ENCODE measurements at places on chromosomes 2 and 18. TPM values are rescaled to one million over a fixed set of nuclear protein-coding genes. Genes with fewer than 3 reads are reported as not detected.

The MPHOSPH10 gene
- total RNA-seq: 31.4 TPM

The GPD2 gene
- 20.2 TPM for total RNA-seq

The CFAP210 gene
- 8.4 TPM for total RNA-seq

The ACMSD gene
- total RNA-seq: not detected

The SNORC gene
- 0.98 TPM for total RNA-seq

The TEX261 gene
- 30.3 TPM for total RNA-seq

The CD8B2 gene
- 1.0 TPM for total RNA-seq

The DYNAP gene
- not detected for total RNA-seq

The ALLC gene
- total RNA-seq: not detected

The UGT1A4 gene
- total RNA-seq: not detected

The CDK5R2 gene
- total RNA-seq: not detected

The POTEC gene
- not detected for total RNA-seq

GRCh38 chr2:32963941-32964340 is 17.2 kb downstream of the LTBP1 start:
- H3K36me3 ChIP-seq: no peaks in the 10 kb centered on the region
- no peak for DNase-seq
- no peak overlapping the region for H3K4me3 ChIP-seq
- no peaks in the 10 kb centered on the region for H3K4me1 ChIP-seq

- H3K36me3 ChIP-seq: no peaks in the 10 kb centered on the region
- peaks cover 3% of the 10 kb centered on the region for H3K27me3 ChIP-seq
- H3K27ac ChIP-seq: no peak overlapping the region
- no peak overlapping the region for H3K4me3 ChIP-seq
These were observed 154.1 kb upstream of the RBBP8 start for GRCh38 chr18:22778996-22779395.

GRCh38 chr2:60839126-60839813 is 42.1 kb upstream of the REL start:
- no peaks in the 10 kb centered on the region for H3K27me3 ChIP-seq
- peaks cover 21% of the 10 kb centered on the region for H3K4me1 ChIP-seq
- H3K36me3 ChIP-seq: no peaks in the 10 kb centered on the region
- DNase-seq: no peak
- no peak overlapping the region for H3K4me3 ChIP-seq

DNA sequence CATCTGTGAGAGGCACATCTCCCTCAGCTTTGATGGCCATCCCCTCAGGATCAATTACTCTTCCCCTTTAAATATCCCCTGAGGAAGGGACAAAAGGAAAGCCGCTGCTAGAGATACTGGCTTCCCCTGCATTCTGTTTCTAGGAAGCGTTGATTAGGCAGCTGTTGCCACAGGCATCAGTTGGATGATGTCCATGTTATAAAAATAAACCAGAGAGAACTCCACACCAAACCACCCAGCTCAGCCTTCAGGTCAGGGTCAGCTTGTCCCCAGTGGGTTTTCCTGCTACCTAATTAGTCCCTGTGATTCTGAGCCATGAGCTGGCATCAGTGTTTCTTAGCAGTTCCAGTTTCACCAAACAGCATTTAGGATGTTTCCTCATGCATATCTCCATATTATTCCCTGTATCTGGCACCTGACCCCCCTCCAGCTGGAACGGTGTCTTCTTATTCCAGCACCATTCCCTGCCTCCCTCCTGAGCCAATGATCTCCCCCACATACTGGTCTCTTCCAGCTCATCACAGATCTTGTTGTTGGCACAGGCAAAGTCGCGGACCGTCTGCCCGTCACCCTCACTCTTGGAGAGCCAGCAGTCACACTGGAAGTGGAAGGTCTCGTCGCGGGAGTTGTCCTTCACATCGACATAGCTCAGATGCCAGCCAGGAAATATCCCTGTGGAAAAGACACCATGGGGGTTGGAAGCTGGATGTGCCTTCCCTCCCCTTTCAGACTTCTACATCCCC is 168.4 kb downstream of the LOXHD1 start:
- H3K27ac ChIP-seq: no peak overlapping the region
- no peak overlapping the region for H3K4me3 ChIP-seq
- no peaks in the 10 kb centered on the region for H3K4me1 ChIP-seq
- no peak for DNase-seq

GRCh38 chr2:73281244-73281643 is 3.0 kb downstream of the FBXO41 start:
- H3K4me1 ChIP-seq: peaks cover 22% of the 10 kb centered on the region
- H3K27me3 ChIP-seq: no peaks in the 10 kb centered on the region
- H3K36me3 ChIP-seq: no peaks in the 10 kb centered on the region

GRCh38 chr2:8565399-8566154 is 116.3 kb upstream of the ID2 start:
- peaks cover 5% of the 10 kb centered on the region for H3K4me1 ChIP-seq
- no peak overlapping the region for H3K4me3 ChIP-seq
- no peak overlapping the region for H3K27ac ChIP-seq
- no peaks in the 10 kb centered on the region for H3K27me3 ChIP-seq

DNA sequence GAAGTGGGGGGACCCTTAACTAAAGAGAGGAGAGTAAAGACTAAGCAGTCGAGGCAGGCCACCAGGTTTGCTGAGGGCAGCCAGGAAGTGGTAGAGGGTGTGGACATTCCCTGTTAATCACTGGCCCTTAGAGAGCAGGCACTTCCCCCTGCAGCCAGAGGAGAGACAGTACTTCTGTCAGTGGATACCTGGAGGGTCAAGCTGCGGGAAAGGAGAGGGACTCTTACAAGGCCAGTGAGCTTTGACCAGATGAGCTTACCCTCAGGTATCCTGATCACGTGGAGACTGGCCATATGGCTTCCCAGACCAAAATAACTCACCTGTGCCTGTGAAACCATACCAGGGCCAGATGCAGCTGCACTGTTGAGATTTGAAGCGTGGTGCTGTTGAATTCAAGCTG is 28.6 kb downstream of the ITGA6 start:
- H3K4me1 ChIP-seq: peaks cover 13% of the 10 kb centered on the region
- H3K4me3 ChIP-seq: no peak overlapping the region
- no peaks in the 10 kb centered on the region for H3K27me3 ChIP-seq
- H3K36me3 ChIP-seq: no peaks in the 10 kb centered on the region
- DNase-seq: no peak

- no peaks in the 10 kb centered on the region for H3K4me1 ChIP-seq
- no peaks in the 10 kb centered on the region for H3K36me3 ChIP-seq
- H3K4me3 ChIP-seq: no peak overlapping the region
- H3K27ac ChIP-seq: no peak overlapping the region
- no peak for DNase-seq
- H3K27me3 ChIP-seq: no peaks in the 10 kb centered on the region
These were observed 417.1 kb downstream of the SOCS6 start for GRCh38 chr18:70705831-70706416.

GRCh38 chr2:190668892-190669291 is 20.0 kb downstream of the NAB1 start:
- H3K27me3 ChIP-seq: no peaks in the 10 kb centered on the region
- H3K27ac ChIP-seq: no peak overlapping the region
- no peak for DNase-seq
- H3K36me3 ChIP-seq: peaks cover 17% of the 10 kb centered on the region
- no peak overlapping the region for H3K4me3 ChIP-seq

DNA sequence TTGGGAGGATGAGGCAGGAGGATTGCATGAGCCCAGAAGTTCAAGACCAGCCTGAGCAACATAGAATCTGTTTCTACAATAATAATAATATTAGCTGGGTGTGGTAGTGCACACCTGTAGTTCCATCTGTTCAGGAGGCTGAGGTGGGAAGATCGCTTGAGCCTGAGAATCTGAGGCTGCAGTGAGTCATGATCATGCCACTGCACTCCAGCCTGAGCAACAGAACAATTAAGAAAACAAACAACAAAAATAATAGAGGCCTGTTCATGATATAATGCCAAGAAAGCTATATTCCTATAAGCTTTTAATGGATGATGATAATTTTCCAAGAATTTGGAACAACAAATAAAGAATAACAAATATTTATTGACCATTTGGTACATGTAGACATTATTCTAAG is 6.9 kb upstream of the CCBE1 start:
- H3K4me3 ChIP-seq: no peak overlapping the region
- H3K27ac ChIP-seq: no peak overlapping the region
- H3K36me3 ChIP-seq: no peaks in the 10 kb centered on the region

- no peaks in the 10 kb centered on the region for H3K4me1 ChIP-seq
- no peak overlapping the region for H3K27ac ChIP-seq
- H3K27me3 ChIP-seq: no peaks in the 10 kb centered on the region
- no peaks in the 10 kb centered on the region for H3K36me3 ChIP-seq
- H3K4me3 ChIP-seq: no peak overlapping the region
These were observed 130.7 kb downstream of the SOCS6 start for GRCh38 chr18:70419526-70419925.

DNA sequence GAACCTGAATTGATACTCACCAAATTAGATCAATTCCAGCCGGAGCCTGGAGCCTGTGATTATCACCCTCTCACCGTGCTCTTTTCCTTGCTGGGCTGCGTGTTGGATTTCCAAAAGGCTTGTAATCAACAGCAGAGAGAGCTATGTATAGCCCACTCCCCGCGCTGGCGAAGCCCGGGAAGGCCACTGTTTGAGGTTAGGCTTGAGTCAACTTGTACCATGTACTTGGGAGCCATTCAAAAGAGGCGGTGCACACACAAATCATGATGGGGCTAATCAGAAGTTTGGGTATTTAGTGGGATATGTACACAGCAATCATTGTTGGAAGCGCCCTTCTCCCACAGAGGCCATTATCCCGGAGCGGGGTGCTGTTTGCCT is 151.6 kb downstream of the GLI2 start:
- H3K4me1 ChIP-seq: no peaks in the 10 kb centered on the region
- H3K36me3 ChIP-seq: no peaks in the 10 kb centered on the region
- no peak overlapping the region for H3K27ac ChIP-seq

GRCh38 chr2:30300456-30301221 is 69.3 kb downstream of the LBH start:
- no peaks in the 10 kb centered on the region for H3K4me1 ChIP-seq
- H3K4me3 ChIP-seq: no peak overlapping the region
- DNase-seq: no peak

- H3K36me3 ChIP-seq: no peaks in the 10 kb centered on the region
- no peaks in the 10 kb centered on the region for H3K27me3 ChIP-seq
- H3K4me1 ChIP-seq: no peaks in the 10 kb centered on the region
These were observed 355.5 kb upstream of the ZEB2 start for GRCh38 chr2:144875290-144875969.

- no peak overlapping the region for H3K27ac ChIP-seq
- H3K4me1 ChIP-seq: no peaks in the 10 kb centered on the region
- H3K4me3 ChIP-seq: no peak overlapping the region
- no peak for DNase-seq
These were observed 7.1 kb downstream of the ECEL1 start for GRCh38 chr2:232480201-232481190.

DNA sequence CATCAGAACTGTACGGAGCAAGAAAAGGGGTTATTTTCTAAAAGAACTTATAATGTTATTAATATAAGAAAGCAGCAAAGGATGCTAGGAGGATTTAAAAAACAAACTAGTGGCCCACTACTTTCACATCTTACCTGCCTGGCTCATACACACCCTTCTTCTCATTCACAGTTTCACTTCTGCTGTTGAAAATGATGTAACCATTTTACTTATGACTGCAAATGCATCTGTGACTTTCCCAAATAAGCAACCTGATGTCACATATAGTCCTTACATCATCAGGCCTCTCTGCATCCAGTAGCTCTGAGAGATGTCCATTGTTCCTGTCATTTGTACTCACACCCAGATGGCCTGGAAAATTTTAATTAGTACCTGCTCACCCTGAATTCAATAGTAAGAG is 101.8 kb upstream of the MYO3B start:
- H3K27ac ChIP-seq: no peak overlapping the region
- no peak for DNase-seq
- H3K27me3 ChIP-seq: no peaks in the 10 kb centered on the region
- H3K36me3 ChIP-seq: peaks cover 24% of the 10 kb centered on the region
- H3K4me1 ChIP-seq: no peaks in the 10 kb centered on the region
- H3K4me3 ChIP-seq: no peak overlapping the region

- no peaks in the 10 kb centered on the region for H3K36me3 ChIP-seq
- H3K4me3 ChIP-seq: no peak overlapping the region
- DNase-seq: no peak
- no peak overlapping the region for H3K27ac ChIP-seq
- no peaks in the 10 kb centered on the region for H3K27me3 ChIP-seq
These were observed 1247.2 kb upstream of the PIK3C3 start for GRCh38 chr18:40707797-40708196.

DNA sequence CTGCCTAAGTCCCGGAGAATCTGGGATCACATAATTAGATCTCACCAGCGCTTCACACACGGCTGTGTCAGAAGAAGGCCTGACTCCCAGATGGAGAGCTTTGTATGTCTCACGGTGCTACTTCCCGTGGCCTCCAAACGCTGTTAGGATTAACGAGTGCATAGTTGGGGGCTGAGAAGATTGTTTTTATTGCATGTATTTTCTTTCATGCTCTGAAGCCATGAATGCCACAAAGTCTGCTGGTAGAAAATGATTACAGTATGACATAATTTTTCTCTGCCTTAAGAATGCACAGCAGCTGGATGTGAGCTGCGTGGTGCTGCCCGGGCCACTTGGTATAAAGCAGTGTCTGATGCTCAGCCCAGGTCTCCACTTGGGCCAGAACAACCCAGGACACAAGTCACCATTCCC is 166.5 kb downstream of the SEPTIN10 start:
- no peak overlapping the region for H3K4me3 ChIP-seq
- no peak for DNase-seq
- no peaks in the 10 kb centered on the region for H3K27me3 ChIP-seq
- H3K4me1 ChIP-seq: peaks cover 10% of the 10 kb centered on the region
- no peak overlapping the region for H3K27ac ChIP-seq
